ENCODE measurements at places on chromosomes 4 and X. TPM values are rescaled to one million over a fixed set of nuclear protein-coding genes. Genes with fewer than 3 reads are reported as not detected.

Gene ENPP6
- not detected for total RNA-seq

Gene CITED1
- not detected for total RNA-seq

Gene ARHGAP36
- total RNA-seq, result not detected

Gene LRBA
- 58.9 TPM for total RNA-seq

Gene CLDN2
- 0.06 TPM for total RNA-seq

Gene NEXMIF
- total RNA-seq, result 0.07 TPM

Gene XK
- 0.63 TPM for total RNA-seq

Gene FGA
- 0.22 TPM for total RNA-seq

Gene BEX4
- 46.4 TPM for total RNA-seq

Gene NUDT10
- total RNA-seq, result 3.2 TPM

Gene PABPC1L2A
- total RNA-seq, result not detected

Gene MAGED2
- 138 TPM for total RNA-seq

Gene FREM3
- total RNA-seq, result not detected

Gene JAKMIP1
- not detected for total RNA-seq

Gene TCEANC
- total RNA-seq, result 0.29 TPM

Gene SPACA5
- total RNA-seq, result not detected

Gene SOWAHB
- total RNA-seq, result 9.4 TPM

Gene PLXNB3
- total RNA-seq, result 7.4 TPM

Gene MAGEA1
- not detected for total RNA-seq

Gene OTUD6A
- not detected for total RNA-seq

Gene ADH5
- total RNA-seq, result 124 TPM

Gene CCKAR
- total RNA-seq, result not detected

Gene LUZP4
- not detected for total RNA-seq

Gene ARR3
- total RNA-seq, result not detected

Gene FANCB
- total RNA-seq, result 5.9 TPM

Gene TCEAL1
- 17.5 TPM for total RNA-seq

Gene RHOXF2B
- total RNA-seq, result not detected

Gene RPS6KA6
- 1.5 TPM for total RNA-seq

Gene CTAG1B
- not detected for total RNA-seq

Gene RUFY3
- total RNA-seq, result 24.9 TPM

Gene MAGEE2
- total RNA-seq, result not detected

Gene ATG4A
- 4.2 TPM for total RNA-seq

Gene CTAG2
- not detected for total RNA-seq

Gene GALNT7
- total RNA-seq, result 31.1 TPM

Data from epithelial cell of proximal tubule (primary cell).